NCI-H146 (cell line): ENCODE measurements at places on chromosomes 6 and 20.

DNA sequence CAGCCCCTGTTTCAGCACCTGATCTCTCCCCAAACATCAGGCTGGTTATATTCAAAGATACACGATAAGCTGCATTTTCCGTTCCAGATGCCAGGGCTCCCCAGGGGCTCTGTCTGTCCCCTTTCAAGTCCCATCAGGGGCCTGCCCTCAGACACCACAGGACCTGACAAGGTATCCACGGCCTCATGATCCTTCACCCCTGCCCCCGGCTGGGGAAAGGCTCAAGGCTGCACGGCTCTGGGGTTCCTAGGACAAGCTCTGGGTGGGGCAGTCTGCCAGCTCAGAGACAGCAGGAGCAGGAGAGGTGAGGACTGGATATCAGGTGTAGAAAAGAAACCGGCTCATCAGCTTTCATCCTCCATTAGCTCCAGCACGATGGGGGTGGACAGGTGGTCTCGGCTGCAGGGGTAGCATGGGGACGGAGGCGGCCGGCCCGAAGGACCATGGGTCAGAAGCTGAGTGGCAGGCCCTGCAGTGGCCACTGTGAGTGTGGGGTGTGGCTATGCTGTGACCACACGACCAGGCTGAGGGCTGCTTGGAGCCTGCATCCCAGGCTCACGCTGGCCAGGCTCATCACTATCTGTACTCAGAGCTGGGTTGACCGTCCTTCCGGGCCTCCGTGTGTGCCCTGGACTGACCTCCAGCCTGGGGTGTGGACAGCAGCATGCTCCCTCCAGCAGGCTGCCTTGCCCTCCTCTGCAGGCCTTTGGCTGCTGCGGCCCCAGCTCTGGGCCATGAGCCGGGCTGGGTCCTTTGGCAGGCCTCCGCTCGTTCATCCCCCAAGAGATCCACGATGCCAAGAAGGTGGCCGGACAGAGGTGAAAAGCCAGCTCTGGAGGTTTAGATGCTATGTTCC lies 386.2 kb downstream of the THBS2 start:
- no peak for DNase-seq

DNA sequence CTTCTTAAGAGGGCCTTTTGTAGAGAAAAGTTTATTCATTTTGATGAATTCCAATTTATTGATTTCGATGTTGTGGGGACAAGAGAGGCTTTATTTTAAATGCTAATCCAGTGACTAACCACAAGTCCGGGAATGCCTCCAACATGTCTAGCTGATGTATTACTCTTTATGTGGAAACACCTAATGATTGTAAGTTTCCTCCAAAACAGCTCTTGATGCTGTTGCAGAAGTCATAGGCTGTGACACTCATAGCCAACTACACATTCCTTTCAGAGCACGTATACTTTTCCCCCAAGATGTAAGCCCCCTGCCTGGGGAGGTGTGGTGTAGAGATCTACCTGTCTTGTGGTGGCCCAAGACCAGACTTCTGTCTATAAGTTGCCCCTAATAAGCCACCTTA lies 61.3 kb upstream of the RNF24 start:
- no peak for DNase-seq

- DNase-seq: no peak
These were observed 136.9 kb downstream of the CD83 start for GRCh38 chr6:14254505-14254904.

GRCh38 chr6:76633259-76633658 lies 560.8 kb upstream of the IMPG1 start:
- peak; percentile 93 for DNase-seq

GRCh38 chr6:107550906-107551305 lies 61.0 kb downstream of the SOBP start:
- no peak for DNase-seq

- DNase-seq: no peak
These were observed 22.2 kb upstream of the TULP4 start for GRCh38 chr6:158290040-158290439.

DNA sequence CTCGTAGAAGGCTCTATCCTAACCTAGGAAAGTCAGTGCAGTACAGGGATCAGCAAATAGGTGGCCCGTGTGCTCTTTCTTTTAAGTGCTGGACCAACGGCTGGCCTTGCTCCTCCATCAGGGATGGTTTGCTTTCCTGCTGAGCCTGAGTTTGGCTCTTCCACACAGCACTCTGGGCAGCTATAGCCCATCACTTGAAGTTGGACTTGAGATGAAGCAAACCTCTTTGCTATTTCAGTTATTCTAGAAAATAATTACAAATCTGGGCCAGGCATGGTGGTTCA lies 66.9 kb upstream of the KCNK16 start:
- DNase-seq: no peak

- no peak for DNase-seq
These were observed 60.3 kb downstream of the SAMD3 start for GRCh38 chr6:130162421-130162820.

DNA sequence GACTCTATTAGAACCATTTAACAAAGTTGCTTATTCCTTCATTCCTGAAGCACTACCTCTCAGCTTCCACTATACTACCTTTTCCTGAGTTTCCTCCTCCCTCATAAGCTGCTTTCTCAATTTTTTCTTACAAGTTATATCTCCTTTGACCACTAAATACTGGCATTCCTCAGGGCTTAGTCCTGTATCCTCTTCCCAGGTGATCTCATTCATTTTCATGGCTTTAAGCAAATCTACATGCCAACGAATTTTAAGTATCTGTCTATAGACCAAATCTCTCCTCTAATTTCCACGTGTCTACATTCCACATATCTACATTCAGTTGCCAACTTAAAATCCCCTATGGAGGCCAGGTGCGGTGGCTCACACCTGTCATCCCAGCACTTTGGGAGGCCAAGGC lies 134.7 kb downstream of the BTBD9 start:
- no peak for DNase-seq

- DNase-seq: no peak
These were observed 18.5 kb upstream of the FAM184A start for GRCh38 chr6:119096721-119097565.

GRCh38 chr20:4811257-4811656 lies 89.5 kb downstream of the PRND start:
- DNase-seq: no peak
